ENCODE measurements at places on chromosomes 4 and X.

DNA sequence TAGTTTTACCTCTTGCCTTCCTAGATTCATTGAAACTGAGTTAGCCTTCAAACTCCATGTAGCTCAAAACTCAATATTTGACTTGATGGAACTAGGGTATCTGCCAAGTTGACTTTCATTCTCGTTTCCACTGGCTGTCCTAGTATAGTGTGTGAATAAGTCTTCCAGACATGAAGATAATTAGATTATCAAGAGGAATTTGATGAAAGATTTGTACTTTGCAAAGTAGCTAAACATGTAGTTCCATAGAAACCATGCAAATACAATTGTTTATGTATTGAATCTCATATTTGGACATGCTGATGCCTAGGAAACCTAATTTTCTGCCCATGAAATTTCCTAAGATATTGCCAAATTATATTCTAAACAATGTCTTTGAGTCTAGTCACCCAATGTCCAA lies 297.5 kb downstream of the ARHGAP24 start:
- no peak for DNase-seq

DNA sequence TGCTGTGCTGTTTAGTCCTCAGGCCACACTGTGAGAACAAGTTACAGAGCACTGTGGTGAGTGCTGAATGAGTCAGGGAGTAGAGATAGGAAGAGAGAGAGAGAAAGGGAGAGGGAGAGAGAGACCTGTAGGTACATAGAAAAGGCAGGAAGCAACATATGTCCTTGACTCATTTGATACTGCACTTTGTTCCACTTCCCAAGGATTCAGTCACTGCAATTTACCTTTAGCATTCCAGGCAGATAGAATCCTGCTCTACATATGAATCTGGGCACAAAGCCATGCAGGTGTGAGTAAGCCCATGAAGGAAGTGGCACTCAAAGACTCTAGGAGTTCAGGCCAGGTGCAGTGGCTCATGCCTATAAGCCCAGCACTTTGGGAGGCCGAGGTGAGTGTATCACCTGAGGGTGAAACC lies 1.0 kb upstream of the DAPP1 start:
- DNase-seq: no peak

GRCh38 chr4:178415925-178416324 lies 973.7 kb upstream of the AGA start:
- DNase-seq: no peak

GRCh38 chrX:40931921-40932320 lies 153.3 kb upstream of the USP9X start:
- DNase-seq: no peak

- no peak for DNase-seq
These were observed 1477.2 kb upstream of the TENM3 start for GRCh38 chr4:180766045-180766444.

Measured in H1 (cell line).